ENCODE measurements at places on chromosomes 7 and 10.

DNA sequence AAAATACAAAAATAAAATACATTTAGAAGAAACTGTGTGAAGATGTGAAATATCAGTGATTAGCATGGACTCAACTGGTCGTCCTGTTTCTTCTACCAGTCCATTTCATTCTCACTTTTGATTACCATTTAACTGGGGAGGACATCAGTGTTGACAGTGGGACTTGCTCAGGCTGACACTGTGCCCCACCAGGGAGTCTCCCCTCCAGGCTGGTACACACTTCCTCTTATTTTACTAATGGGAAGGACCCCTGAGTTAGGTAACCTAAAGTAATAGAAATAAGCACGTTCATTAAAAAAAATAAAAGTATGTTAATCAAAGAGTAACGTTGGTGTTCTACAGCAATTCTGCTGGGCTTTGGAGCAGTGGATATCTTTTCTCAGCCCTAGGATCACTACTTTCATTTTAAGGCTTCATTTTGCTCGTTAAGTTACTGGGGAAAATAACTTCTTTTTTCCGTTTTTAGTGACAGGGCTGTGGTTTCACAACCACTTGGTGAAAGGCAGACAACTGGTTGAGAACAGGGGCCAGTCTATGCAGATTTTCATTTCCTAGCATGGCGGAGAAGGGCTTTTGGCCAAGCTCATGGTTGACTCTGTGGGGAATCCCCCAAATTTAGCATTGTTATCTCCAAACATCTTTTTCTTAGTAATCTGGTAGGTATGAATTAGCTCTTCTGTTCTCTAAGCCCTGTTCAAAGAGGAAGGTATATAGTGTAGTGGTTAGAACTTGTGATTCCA lies 2.1 kb downstream of the SNX10 start:
- DNase-seq, result peak; percentile 45

- no peak for DNase-seq
Measured at GRCh38 chr10:51950996-51951555, 251.7 kb upstream of the CSTF2T start.

DNA sequence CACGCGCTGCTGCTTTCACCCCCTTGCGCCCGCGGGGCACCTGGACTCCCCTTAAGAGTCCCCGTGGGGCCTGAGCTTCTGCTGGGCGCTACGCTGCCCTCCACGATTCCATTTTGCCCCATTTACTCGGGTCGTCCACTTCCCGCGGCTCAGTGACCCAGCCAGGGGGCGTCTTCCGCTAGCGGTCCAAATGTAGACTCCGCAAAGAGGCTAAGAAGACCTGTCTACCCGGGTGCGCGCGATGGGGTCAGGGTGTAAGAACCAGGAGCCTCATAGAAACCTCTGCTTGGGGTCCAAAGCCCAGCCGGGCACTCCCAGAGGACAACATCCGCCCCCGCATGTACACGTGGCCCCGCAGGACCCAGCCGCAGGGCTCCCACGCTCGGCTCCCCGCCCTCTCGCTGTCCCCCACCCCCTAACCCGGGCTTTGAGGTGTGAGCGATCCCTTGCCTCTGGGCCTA lies 5.2 kb upstream of the HMX2 start:
- no peak for DNase-seq

GRCh38 chr7:122913608-122914007 lies 27.3 kb upstream of the CADPS2 start:
- no peak for DNase-seq

- no peak for DNase-seq
Measured at GRCh38 chr10:124710266-124710881, 33.8 kb downstream of the FAM53B start.

- DNase-seq, result no peak
Measured at GRCh38 chr10:114322344-114322743, 82.0 kb downstream of the AFAP1L2 start.

- DNase-seq, result no peak
Measured at GRCh38 chr7:106737202-106737562, 76.2 kb upstream of the CCDC71L start.

GRCh38 chr10:129683920-129684319 lies 216.9 kb downstream of the MGMT start:
- DNase-seq, result no peak

GRCh38 chr7:106126170-106126938 lies 14.2 kb upstream of the SYPL1 start:
- DNase-seq, result no peak

DNA sequence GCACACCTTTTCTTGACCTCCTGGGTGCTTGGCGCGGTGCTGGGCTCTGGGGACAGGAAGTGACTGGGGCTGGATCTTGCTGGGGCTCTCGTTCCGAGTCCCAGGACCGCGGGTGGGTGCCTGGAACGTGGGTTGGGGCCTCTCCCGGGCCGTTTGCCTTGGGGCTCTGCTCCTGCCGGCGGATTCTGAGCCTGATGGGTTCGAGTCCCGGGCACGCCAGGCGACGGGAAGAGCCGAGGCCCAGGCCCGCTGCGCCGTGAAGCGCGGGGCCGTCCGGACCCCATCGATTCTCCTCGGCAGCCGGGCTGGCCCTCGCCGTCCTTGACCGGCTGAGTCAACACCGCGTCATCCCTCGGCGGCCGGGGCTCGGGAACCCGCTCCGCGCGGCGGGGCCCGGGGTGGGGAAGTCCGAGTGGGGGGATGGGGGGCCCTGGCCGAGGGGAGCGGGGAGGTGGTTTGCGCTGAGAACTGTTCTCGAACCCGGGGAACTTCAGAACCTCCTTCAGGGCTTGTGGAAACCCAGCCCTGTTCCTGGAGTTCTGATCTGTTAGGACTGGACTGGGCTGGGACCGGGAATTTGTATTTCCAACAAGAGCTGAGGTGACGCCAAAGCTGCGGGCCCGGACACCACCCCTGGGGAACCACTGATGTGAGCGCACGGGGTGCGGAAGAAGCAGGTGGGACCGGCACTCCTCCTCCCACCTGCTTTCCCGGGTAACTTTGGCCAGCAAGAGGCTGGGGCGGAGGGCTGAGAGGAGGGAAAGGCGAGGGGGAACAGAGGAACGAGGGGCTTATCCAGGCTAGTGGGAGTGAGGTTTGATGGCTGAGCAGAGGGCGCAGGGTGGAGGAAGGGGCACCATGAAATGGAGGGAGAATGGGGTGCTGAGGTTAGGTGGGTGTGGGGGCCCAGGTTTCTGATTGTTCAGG lies 6.2 kb downstream of the HHEX start:
- DNase-seq, result no peak

DNA sequence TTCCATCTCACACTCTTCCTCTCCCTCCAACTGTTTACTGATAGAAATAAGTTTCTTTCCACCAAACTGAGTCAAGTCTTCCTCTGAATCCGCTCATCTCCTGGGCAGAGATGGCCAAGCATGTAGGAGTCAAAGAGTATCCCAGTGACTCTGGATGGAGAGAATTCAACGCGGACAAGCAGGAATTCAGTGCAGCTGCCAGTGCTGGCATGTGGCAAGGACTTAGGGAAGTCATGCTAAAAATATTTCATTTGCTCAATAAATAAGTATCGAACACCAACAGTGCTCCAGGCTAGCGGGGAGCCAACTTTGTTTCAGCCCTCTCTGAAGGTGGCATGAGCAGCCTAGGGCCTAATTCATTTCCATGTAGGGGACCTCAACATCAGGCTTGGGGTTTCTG lies 351.6 kb upstream of the ZMIZ1 start:
- no peak for DNase-seq

All from GM19239 (cell line).